ENCODE measurements at places on chromosomes 1 and 21. TPM values are rescaled to one million over a fixed set of nuclear protein-coding genes. Genes with fewer than 3 reads are reported as not detected.

DNA sequence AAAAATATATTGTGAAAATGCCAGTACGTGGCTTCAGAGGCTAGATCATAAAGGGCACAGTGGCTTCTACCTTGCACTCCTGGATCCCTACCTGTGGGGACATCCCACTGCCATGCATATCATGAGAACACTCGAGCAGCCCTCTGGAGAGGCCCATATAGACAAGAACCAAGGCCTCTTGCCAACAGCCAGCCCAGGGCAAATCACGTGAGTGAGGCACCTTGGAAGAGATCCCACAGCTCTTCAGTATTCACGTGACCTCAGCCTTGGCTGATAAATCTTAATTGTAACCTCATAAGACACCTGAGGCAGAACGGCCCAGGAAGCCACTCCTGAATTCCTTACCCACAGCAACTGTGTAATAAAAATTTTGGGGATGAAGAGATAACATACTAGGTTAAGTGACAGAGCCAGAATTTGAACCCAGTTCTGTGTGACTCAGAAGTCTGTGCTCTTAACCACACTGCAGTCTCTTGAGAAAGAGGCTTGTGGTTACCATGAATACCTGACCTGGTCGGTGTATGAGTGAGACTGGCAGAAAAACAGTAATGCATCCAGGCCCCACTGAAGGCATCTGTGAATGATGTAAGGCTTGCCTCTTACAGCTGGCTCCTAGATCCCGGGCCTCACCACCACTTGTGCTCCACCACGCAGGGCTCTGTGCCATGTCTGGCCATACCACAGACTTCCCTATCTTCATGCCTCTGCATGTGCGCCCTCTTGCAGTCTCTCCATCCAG is 6.9 kb upstream of the A3GALT2 start:
- DNase-seq, result no peak

GRCh38 chr1:116476321-116476720 is 94.5 kb downstream of the CD58 start:
- DNase-seq, result no peak

Gene ANGPTL7
- total RNA-seq, result not detected

- no peak for DNase-seq
These were observed 36.7 kb upstream of the MAGI3 start for GRCh38 chr1:113353580-113353979.

- DNase-seq, result no peak
These were observed 72.3 kb upstream of the CAPZB start for GRCh38 chr1:19557609-19558051.

- no peak for DNase-seq
These were observed 2.4 kb downstream of the NOC2L start for GRCh38 chr1:956636-957035.

DNA sequence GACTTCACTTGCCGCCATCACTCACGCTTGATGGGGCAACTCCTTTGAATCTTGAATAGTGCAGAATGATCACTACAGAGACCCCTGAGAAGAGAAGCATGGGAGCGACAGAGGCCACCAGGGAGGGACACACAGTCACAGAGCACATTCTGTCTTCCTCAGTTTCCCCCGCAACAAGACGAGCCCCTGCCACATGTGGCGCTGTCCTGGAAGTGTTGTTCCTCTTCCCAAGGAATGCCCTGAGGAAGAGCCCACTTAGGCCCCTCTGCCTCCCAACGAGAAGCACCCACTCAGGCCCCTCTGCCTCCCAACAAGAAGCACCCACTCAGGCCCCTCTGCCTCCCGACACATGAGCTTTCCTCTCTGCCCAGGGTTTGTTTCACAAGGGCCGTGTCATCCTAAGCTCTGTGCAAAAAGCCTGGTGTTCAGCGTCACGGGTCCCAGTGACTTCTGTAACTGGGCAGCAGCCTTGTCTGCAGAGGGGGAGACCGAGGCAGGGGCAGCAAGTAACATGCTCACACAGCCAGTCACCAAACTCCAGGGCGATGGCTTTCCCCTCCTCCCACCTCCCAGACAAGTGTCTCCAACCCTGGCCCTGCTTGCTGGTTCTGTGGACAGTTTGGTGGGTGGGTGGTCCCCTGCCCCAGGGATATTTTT is 19.8 kb downstream of the SLC37A1 start:
- no peak for DNase-seq

Gene CCDC181
- total RNA-seq, result 0.39 TPM

DNA sequence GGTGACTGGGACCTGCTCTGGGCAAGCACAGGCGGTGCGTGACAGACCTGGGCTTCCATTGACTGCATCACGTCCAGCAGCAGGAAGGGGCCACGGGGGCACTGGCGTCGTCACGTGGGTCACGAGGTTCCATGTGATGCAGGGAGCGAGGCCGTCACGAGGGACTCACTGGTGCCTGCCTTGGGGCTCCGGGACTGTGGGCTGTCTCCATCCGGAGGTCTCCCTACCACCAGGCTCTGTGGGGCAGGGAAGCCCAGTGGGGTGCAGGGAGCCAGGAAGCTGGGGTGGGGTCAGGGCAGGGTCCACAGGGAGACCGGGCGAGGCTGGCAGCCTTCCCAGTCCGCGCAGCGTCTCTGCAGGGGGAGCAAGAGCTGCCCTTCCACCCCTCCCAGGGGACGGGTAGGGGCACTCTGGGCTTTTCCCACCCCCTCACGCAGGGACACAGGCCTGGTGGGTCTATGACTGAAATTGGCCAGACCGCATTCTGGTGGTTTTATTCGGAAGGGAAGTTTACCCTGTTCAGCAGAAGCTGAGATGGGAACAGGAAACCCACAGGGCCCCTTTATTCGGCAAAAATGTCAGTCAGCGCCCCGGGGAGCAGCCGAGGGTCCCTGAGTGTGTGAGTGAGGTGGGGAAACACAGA is 416 bp upstream of the TNFRSF14 start:
- DNase-seq, result no peak

DNA sequence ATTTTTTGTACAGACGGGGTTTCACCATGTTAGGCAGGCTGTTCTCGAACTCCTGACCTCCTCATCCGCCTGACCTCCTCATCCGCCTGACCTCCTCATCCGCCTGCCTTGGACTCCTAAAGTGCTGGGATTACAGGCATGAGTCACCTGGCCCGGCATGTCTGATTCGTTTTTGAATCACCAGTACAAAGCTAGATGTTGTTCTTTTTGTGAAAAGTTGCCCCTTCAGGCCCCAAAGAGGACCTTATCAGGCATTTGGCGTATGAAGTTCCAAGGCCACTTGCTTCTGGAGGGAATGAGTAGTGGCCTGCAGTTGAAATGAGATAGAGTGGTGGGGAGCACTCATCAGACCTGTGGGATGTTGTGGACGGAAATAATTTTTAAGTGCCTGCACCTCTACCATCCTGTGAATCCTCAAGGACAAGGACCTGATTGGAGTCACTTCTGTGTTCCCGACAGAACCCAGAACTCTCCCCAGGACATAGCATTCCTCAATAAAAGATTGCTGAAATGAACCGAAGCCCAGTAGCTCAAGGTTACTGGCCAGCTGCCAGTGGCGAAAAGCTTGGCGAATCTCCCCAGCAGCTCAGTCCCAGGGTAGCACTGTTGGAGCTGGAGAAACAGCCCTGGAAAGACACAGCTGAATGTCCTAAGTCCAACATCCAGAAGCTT is 50.1 kb downstream of the NDUFS5 start:
- no peak for DNase-seq

DNA sequence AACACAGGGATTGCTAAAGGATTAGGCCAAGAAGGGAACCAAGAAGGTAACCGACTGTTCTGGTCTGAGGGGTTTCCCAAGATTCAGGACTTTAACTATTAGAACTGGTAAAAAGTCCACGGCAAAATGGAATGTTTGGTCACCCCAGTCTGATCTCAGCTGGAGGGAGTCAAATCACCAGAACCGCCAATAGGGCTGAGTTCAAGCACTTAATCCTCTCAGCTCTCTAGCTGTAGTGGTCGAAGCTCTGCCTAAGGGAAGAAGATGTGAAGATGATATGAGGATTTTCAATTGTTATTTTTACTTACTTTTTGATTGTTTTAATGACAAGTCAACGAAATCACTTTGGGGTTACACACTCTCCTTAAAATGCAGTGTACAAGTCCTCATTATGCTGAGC is 29.1 kb downstream of the F5 start:
- no peak for DNase-seq

Gene KMO
- 1.8 TPM for total RNA-seq

- DNase-seq, result no peak
These were observed 72.1 kb upstream of the DISP3 start for GRCh38 chr1:11406845-11407244.

DNA sequence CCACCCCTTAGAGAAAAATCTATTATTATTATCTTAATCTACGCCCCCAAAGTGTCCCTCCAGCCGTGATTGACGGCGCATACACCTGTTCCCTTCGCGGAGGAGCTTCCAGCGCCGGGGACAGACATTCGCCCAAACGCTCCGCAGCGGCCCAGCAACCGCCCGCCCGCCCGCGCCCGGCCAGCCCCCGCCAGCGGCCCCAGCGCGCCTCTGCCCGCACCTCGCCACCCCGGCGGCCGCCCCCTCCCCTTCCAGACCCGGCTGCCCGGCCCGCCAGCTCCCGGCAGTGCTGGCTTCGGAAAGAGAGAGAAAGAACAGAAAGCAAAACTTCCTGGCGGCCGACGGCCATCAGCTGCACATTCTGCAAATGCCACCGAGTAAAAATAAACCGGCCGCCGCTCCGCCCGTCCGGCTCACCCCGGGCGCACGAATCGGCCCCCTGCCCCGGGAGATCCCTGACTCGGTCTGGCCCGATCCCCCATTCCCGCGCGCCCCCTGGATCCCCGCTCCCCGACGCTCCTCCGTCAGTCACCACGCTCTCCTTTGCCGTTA is 1.6 kb downstream of the CASZ1 start:
- DNase-seq, result no peak

- DNase-seq, result no peak
These were observed 56.6 kb downstream of the PLXNA2 start for GRCh38 chr1:208187499-208188041.

- no peak for DNase-seq
These were observed 335.0 kb upstream of the GREM2 start for GRCh38 chr1:240946926-240947325.

DNA sequence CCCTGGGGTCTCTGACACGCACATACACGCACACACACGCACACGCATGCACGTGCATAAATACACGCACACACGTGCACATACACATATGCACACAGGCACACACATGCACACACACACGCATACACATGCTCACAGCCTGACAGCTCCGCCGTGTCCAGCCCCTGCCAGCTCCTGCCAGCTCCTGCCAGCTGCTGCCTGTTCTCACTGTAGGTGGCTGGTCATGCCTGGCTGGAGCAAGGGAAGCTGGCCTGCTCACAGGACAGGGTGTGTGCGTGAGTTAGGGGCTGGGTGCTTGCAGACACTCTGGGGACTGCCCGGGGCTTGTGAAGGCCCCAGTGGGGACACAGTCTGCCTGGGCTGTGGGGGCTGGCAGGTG is 4.9 kb downstream of the PLCH2 start:
- DNase-seq, result no peak

DNA sequence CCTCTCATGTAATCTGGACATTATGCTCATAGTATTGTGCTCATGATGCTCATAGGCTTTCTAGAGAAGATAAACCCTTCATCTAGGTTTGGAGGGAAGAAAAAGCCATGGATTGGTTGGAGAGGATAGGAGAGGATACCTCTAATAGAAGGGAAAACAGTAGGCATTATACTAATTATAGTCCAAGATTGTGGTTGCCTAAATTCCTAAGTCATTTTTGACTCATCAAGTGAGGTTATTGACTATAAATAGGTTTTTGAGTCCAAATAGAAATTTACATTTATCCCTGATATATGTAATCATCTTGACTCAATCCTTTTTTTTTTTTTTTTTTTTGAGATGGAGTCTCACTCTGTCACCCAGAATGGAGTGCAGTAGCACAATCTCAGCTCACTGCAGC is 5.0 kb downstream of the SYT11 start:
- DNase-seq, result no peak

Gene PLA2G2D
- total RNA-seq, result not detected

Gene FAM167B
- total RNA-seq, result 1.9 TPM

DNA sequence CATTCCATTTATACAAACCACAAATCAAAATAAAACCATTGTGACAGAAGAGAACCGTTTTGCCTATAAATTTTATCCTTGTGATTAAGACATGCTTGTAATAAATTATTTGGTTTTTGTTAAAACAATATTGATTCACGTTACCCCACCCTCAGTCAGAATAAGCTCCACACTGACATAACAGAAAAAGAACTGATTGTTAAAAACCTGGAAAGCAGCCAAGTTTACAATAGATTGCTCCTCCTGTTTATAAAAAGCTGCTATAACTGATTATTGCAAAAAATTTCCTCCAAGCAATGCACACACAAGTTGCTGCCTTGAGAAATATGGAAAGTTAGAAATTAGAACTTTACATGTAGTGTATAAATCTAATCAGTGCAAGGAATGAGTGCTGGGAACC is 263.5 kb downstream of the SETD4 start:
- no peak for DNase-seq

- no peak for DNase-seq
These were observed 606.0 kb downstream of the SMYD3 start for GRCh38 chr1:245901037-245901436.

GRCh38 chr1:48760857-48761256 is 15.8 kb downstream of the BEND5 start:
- DNase-seq, result no peak

- DNase-seq, result no peak
These were observed 570.8 kb downstream of the LTN1 start for GRCh38 chr21:28421716-28422524.

DNA sequence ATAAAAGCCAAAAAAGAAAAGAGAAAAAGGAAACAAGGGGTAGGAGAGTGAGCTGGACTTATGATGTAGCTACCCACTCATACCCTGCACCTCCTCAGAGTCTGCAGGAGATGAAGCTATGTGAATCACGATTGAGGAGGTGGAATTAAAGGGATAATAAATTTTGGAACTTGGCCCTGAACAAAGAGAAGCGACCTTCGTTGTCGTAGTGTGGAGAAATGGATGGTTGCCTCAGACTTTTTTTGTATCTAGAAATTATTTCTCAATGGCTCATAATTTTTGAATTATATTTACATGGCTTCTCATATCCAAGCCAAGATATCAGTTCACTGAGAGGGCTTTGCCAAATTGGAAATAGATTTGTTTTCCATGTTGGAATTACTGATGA is 37.8 kb upstream of the SIPA1L2 start:
- DNase-seq, result no peak

DNA sequence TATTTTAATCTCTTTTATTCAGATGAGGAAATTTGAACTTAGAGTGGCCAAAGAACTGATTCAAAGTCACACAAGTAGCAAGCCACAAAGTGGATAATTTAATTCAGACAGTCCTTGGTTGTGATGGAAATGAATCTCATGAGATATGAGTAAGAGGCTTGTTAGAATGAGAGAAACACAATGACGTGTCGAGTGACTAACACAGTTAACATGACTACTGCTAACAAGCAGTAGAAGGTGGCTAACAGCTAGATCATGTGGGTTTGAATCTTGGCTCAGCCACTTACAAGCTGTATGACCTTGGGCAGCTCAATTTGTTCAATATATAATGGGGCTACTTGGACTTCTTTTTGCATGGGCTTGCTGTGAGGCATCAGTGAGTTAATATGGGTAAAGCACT is 104.5 kb upstream of the LMO4 start:
- peak; percentile 86 for DNase-seq

GRCh38 chr21:30448514-30448913 is 8.4 kb downstream of the KRTAP15-1 start:
- DNase-seq, result no peak
